ENCODE measurements at places on chromosomes 16 and 17.

DNA sequence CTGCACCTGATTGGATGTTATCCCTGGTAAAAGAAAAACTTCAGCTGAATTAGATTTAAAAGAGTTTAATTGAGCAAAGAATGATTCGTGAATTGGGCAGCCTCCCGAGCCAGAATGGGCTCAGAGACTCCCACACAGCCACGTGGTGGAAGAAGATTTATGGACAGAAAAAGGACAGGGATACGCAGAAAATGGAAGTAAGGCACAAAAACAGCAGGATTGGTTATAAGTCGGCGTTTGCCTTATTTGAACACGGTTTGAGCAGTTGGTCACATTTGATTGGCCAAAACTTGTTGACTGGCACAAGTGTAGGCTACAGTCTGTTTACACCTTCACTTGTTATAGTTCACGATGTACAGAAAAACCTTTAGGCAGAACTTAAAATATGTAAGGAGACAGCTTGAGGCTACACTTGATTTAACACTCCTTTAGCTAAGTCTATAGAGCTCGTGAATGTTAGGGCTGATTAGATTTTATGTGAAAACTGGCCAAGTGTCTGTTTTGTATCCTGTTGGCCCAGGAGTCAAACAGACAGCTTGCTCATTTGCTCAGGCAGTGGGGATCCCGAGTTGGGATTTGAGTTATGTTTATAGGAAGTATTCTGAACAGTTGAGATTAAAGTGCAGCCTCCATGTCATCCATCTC is 119.5 kb upstream of the SHISA6 start:
- no peak for DNase-seq

- DNase-seq = no peak
Measured at GRCh38 chr17:56754523-56755208, 79.1 kb downstream of the C17orf67 start.

DNA sequence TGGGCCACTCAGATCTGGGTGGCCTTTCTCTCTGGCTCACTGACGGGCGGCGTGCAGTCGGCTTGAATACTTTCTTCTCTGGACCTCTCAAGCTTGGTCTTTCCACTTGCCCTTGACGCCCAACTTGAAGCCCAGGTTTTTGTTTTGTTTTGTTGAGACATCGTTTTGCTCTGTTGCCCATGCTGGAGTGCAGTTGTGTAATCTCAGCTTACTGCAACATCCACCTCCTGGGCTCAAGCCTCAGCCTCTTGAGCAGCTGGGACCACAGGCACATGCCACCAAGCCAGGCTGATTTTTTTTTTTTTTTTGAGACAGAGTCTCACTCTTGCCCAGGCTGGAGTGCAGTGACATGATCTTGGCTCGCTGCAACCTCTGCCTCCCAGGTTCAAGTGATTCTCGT is 22.7 kb upstream of the KIF19 start:
- DNase-seq = no peak

DNA sequence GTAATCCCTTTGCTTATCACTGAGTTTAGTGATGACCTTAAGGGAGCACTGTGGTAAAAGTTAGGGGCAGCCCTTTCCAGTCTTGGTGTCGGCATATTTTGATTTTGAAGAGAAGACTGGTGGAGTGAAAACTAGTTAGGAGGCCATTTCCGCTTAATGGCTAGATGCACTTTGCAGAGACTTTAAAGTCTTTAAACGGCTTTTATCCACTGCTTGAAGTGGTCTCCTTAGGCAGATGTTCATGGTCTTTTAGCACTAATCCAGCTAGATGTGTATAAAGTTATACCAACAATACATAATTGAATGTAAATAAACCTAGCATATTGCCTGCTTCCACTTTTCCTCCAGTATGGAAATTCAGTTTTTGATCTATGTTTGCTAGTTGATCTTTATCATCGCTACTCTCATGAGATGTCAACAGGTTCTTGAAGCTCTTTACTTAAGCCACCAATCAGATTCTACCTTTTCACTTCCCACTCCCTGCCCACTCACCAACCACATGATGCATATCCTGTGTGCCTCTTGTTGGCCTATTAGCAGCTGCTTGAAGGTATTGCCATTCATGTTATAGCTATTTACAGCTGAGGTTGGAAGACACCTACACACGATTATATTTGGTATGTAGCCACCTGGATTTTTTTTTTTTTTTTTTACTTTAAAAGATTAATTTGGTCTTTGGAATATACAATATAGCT is 132.0 kb downstream of the NLK start:
- no peak for DNase-seq

DNA sequence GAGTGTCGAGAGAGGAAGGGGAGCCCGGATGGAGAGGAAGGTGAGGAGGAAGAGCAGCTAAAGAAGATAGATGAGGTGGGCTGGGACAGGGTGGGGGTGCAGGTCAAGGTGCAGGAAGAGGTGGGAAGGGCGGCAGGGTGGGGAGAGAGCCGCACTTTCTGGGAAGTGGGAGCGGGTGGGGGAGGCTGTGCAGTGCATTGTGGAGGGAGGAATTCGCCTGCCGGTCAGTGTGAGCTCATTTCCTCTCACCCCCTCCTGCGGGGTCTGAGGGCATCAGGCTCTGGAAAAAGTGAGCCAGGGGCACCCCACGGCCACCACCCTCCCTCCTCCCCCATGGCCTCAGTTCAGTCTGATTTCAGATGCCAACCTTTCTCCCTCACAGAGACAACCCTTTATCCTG is 2.5 kb upstream of the ARHGAP23 start:
- DNase-seq = no peak

DNA sequence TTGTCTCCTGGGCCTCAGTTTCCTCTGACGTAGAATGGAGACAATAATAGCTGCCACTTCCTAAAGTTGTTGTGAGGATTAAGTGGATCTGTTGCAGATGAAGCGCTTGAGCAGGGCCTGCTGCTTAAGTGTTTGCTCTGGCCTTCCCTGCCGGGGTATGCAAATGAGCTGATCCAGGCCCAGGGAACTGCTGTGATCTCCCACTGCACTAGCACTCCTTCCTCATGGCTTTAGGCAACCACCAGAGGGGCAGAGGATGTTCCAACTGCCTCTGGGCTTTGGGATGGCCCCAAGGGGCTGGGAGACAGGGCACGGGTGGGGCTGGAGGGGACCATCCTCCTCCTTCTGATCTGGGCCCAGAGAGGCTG is 6.2 kb downstream of the SBK1 start:
- DNase-seq = no peak

DNA sequence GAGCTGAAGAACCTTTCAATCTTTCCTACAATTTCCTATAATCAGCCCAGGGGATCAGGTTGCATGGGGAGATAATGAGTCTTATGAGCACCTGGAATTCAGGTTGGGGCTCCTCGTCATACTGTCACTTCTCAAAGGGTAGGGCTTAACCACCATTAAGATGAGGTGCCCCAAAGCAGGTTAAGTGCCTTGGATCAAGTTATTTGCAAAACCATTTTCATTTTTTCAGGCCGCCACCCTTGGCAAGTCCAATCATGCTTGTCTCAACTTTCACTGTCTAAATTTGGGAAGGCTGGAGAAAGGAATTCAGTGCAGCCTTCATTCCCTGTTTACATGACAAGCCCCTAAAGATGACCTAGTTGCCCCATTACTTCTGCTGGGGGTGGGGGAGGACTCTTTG is 44.9 kb upstream of the TANGO6 start:
- no peak for DNase-seq

DNA sequence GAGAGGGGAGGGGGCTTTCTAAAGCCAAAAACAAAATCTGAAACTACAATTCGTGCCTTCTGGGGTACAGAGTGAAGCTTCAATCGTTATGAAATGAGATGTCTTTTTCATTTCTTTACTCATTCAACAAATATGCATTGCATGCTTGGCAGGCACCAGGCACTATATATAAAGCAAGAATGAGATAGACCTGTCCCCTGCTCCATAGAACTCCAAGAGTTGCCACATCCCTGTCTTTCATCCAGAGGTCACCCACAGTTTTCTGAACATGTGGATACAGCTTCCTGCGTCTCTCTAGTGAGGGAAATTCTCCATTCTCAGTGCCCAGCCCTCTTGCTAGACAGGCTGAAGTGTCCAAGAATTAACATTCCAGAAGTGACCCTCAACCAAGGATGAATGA is 343.2 kb upstream of the MAF start:
- no peak for DNase-seq

- DNase-seq = no peak
Measured at GRCh38 chr16:531494-532125, 4.1 kb downstream of the CAPN15 start.

DNA sequence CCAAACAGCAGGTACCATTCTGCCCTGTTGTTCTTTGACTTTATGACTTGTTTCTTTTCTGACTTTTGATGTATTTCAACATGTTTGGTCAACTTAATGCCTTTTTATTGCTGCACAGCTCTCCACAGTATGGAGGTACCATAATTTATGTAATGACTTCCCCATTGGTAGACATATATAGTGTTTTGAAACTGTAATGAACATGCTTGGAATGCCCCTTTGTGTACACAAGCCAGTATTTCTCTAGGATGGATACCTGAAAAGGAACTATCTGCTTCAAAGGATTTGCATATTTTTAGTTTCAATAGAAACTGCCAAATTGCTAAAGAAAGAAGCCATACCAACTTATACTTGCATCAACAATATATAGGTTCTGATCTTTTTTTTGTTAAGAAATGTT is 66.1 kb downstream of the NOG start:
- DNase-seq = no peak

DNA sequence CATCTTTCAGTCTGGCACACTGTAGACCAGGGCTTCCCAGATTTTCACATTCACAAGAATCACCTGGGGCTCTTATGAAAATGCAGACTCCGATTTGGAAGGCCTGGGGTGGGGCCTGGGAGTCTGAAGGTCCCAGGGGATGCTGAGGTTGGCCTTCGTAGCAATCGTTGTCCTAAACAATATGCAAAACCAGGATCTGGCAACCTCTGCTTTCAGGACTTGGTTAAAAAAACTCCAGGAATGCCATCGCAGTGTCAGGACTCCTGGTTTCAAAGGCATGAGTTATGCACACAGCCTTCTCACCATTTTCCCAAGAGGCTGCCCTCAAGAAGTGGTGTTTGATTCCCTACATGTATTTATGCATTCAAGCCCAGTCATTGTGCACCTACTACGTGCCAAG is 6.7 kb downstream of the CLEC19A start:
- no peak for DNase-seq

DNA sequence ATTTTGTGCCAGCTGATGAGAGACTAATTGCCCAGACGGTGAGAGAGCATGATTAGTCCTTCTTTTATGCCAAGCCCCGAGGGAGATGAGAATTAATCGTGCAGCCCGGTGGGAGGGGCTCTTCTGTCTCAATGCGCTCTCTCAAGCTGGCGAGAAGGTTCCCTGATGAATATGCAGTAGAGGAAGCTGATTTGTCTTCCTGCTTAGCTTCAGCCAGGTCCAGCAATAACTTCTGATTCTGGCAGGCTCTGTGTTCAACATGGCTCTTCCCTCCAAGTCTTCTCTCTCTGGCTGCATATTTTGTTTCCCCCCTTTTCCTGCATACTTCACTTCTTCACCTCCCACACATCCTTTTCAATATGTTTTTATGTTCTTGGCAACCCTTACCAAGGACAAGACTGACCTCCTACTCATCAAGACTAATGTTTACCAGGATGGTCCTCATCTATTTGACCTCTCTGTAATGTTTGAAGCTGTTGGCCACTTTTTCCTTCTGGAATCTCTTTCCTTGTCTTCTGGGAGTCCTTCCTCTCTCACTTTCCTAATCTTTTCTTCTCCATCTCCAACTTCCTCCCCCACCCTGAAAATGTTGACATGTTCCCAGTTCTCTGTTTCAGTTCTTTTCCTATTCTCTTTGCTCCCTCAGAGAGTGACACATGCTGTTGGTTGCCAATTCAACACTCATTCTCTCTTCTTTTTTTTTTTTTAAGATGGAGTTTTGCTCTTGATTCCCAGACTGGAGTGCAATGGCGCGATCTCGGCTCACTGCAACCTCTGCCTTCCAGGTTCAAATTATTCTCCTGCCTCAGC is 33.1 kb downstream of the ARL4D start:
- no peak for DNase-seq

GRCh38 chr17:79280866-79281572 is 206.4 kb downstream of the ENGASE start:
- DNase-seq = no peak

DNA sequence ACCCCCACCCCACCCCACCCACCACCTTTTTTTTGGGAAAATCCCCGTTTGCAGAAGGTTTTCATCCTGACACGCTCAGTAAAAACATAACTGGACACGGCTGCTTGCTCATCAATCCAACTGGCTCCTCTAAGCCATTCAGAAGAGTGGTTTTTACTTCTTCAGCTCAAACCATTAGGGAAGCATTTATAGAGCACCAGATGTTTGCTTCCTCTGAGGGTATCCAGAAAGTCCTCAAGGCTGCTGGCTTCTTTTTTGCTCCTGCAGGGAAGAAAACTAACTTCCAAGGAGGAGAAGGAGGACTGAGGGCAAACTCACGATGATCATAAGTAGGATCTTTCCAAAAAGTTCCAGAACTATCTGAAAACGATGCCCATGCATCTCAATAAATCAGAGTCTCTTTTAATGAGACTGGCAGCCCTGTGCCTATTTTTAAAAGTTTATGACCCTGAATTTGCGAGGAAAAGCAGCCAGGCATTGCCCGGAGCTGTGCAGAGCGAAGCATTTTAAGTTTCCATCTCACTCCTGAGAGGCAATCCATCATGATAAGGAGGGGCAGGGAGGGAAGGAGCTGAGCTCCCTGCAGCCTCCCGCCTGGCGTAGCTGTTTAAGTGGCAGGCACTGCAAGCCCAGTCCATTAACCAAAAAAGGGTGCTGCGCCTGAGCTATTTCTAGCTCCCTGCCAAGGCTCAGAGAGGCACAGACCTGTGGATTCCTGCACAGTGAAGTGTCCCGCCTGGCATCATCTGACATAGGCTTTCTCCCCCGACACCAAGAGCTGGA is 146.3 kb upstream of the FOXF1 start:
- no peak for DNase-seq

DNA sequence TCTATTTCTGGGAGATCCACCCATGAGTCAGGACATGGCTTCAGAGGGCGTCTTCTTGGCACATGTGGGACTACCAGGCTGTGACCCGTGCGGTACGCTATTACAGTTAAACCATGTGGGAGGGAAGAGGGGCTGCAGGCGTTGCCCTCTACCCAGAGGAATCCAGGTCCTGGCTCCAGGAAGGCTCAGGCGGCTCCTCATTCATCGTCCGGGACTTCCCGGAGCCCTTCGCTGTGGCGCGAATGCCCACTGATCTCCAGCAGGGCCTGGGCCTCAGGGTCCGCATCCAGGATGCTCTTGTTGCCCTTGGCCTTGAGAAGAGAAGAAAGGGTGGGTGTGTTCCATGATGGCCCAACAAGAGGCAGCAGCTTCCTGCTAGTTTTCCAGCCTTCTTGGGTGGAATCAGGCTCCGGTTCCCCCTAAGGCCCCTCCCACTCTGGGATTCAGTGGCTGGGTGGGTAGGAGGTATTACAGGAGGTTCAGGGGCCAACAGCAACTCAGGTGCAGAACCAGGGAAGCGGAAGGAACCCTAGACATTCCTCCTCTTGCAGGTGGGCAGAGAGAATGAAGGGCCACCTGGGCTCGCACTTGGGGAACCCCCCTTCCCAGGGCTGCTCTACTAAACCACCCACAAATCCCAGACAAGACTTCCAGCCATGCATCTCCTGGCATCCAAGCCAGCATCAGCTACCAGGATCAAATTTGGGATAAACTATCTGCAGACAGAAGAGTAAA is 24.6 kb downstream of the MEAK7 start:
- DNase-seq = no peak

GRCh38 chr16:49816875-49817274 is 39.0 kb downstream of the ZNF423 start:
- DNase-seq = no peak

Measured in effector memory CD4-positive, alpha-beta T cell (primary cell).